Activated T-helper 17 cell treated with anti-CD3 and anti-CD28 coated beads, Interleukin-2, amount 50 U/mL, for 72 hours (primary cell): ENCODE measurements at places on chromosomes 5 and 9. TPM values are rescaled to one million over a fixed set of nuclear protein-coding genes. Genes with fewer than 3 reads are reported as not detected.

Gene ADAMTS13
- total RNA-seq = 3.9 TPM

Gene FAXDC2
- total RNA-seq = not detected

Gene MRPL41
- total RNA-seq = 23.3 TPM

- no peak for ATAC-seq
Measured at GRCh38 chr5:131250751-131251475, 12.9 kb upstream of the CDC42SE2 start.

DNA sequence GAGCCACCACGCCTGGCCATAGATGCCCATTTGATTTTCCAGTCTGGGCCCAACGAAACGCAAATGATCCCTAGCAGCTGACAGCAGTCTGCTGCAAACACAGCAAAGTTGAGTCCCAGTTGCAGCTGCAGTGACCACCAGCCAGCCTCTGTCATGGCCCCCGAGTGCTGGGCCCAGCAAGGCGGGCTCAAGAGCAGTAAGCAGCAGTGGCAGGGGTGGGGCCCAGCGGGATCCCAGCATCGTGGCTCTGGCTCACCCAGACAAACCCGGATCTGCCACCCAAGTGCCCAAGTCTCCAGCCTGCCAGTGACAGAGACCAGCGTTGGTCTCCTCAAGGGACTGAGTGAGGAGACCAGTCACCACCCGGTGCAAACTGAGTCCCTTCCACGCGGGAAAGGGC is 6.9 kb upstream of the LTC4S start:
- ATAC-seq = no peak

DNA sequence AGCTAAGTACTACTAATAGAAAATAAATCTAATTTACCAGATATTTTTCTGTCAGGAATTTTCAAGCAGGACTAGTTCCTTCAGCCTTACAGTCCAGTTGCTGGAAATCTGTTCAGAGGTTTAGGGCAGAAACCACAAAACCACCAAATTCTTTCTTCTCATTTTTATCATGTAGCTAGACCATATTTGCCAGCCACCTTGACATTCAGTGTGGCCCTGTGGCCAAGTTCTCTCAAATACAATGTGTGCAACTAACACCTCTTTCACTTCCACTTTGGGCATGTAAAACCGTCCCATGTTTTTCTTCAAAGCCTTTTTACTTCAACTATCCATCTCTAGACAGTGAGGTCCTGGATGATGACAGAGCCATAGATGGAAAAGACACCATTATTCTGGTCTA is 1133.2 kb upstream of the CDH18 start:
- no peak for ATAC-seq

DNA sequence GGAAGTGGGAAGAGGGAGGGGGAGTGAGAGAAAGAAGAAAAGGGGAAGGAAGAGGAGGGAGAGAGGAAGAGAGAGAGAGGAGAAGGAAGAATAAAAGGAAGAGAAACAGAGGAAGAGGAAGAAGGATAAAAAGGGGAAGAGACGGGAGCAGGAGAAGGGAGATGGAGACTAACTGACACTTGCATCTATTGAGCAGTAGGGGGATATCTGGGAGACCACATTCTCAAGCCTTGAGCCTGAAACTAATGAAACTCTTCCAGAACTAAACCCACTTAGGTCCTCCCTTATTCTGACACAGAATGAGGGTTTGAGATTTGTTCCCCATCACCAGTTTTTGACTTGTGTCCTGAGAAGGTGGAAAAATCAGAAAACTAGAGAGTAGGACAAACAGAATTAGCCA is 533.3 kb downstream of the CDH12 start:
- ATAC-seq = no peak

DNA sequence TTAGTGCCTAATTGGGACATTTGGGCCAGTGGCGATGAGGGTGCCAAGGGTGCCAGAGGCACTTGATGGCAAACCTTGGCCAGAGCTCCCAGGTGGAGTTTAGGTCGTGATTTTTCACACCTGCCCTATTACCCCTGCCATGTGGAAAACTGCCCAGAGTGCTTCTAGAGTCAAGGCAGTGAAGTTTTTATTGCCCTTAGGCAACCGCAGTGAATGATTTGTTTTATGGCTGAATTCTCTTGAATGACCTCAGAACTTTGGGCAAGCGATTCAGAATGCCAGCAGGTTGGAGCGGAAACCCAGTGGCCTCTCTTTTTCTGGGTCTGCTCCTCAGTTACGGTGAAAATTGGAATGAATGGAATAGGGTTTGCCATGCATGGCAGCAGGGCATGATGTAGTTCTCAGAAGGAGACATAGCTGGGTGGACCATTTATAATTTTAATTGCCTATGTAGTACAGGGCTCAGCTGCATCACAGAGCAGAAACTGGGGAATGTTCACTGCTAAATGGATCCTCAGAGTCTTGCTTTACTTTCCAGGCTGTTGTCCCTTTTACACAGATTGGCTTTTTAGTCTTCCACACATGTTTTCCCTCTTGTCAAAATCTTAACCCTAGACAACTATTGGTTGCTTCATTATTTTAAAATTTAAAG is 820.0 kb upstream of the SEMA6A start:
- no peak for ATAC-seq

DNA sequence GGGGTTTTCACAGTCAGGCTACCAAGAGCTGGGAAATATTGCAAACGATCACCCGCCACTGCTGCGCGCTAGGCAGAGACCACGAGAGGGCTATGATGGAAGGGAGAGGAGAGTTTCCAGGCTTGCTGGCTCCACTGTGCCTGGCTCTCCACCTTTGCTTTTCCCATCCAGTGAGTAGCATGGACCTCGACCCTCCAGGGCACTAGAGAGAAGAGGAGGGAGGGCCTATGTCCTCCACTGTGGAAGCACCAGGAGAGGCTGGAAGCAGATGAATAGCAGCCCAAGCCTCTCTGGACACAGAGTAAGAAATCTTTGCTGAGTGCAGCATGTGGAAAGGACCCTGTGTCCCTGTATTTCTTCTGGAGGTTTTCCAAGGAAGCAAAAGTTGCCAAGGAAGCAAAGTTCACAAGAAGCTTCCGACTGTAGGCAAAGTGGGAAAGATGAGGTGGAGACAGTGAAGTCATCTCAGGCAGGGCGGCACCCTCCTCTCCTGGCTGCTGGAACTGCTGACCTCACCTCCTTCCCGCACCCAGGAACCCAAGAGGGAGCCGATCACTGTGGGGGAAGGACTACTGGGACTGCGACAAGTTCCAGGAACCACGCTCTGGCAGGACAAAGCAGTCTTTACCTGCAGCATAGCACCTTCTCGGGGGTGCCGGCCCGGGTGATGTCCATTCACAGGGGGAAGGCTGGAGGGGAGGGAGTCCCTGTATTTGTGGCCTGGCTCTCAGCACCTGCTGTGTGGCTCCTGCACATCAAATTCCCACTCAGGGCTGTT is 79.6 kb downstream of the CSNK1A1 start:
- no peak for ATAC-seq

- no peak for ATAC-seq
Measured at GRCh38 chr5:124519396-124519795, 227.0 kb downstream of the ZNF608 start.

DNA sequence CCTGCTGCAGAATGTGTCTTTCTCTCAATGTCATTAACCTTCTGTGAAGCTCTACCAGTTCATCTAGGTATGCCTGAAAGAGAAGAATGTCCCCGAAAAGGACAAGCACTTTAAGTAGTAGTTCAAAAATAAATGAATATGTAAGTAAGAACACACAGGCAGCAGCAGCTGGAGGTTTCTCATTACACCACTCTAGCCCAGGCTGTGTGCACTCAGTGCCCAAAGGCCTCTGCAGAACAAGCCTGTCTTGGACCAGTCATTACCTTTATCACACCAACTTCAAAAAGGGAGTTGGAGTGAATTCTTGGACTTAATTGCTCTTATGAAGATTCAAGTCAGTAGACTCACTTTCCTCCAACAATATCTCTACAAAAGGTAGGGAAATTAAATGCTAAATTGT is 268.8 kb downstream of the MLLT3 start:
- no peak for ATAC-seq
